ENCODE measurements at places on chromosomes 1 and 21.

GRCh38 chr1:29836651-29837646, 600.6 kb downstream of the PTPRU start:
- DNase-seq = no peak

- no peak for DNase-seq
These were observed 34.5 kb downstream of the LRRN2 start for GRCh38 chr1:204650911-204651570.

DNA sequence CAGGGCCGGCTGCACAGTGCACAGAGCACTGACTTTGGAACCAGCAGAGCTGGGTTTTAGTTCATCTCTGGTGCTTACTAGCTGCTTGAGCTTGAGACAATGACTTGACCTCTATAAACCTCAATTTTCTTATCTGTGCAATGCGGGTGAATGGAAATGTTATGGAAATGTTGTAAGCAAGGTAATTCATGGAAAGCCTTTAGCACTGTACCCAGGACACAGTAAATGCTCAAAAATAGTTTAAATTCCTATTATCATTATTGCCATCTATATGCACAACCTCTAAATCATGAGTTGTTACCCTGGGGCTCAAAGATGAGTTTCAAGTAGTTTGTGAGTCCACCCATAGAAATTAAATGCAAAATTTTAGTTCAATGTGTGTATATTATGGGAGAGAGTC, 99.5 kb downstream of the CSMD2 start:
- DNase-seq = no peak

DNA sequence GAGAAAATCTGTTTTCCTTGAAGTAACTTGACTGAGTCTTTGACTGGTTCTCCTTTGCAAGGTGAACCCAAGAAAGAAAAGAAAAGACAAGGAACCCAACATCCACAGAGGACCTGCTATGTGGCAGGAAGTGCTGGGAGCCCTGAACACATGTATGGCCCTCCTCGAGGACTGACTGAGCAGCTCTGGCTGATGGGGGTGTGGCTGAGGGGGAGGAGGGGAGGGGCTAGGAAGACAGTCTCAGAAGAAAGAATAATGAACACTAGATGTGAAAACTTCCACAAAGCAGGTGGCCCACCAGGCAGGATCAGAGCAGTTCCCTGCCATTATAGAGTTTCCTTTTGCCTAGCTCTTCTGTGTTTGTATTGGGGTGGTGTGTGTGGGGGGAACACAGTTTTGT, 26.1 kb downstream of the NENF start:
- no peak for DNase-seq

DNA sequence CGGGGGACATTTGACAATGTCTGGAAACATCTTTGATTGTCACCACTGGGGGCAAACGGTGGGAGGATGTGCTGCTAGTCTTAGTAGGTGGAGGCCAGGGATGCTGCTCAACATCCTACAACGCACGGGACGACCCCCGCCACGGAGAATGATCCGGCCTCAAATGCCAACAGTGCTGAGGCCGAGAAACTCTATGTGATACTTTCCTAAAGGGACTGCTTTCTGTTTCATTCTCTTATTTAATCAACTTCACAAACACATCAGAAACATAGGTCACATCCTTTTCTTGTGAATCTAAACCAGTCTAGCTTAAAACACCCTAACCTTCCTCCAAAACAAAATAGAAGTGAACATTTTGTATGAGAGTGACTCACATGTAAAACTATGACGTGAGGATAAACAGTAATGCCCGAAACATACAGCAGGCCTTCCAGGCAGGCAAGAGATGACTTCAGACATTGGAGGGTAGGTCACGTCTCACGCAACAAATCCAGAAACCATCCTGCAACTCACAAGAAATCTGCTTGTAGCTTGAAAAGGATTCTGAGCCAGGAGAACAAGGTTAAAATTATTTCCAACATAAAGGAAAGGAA, 37.2 kb upstream of the ETS2 start:
- no peak for DNase-seq

- DNase-seq = no peak
These were observed 16.6 kb downstream of the NPL start for GRCh38 chr1:182806015-182806678.

DNA sequence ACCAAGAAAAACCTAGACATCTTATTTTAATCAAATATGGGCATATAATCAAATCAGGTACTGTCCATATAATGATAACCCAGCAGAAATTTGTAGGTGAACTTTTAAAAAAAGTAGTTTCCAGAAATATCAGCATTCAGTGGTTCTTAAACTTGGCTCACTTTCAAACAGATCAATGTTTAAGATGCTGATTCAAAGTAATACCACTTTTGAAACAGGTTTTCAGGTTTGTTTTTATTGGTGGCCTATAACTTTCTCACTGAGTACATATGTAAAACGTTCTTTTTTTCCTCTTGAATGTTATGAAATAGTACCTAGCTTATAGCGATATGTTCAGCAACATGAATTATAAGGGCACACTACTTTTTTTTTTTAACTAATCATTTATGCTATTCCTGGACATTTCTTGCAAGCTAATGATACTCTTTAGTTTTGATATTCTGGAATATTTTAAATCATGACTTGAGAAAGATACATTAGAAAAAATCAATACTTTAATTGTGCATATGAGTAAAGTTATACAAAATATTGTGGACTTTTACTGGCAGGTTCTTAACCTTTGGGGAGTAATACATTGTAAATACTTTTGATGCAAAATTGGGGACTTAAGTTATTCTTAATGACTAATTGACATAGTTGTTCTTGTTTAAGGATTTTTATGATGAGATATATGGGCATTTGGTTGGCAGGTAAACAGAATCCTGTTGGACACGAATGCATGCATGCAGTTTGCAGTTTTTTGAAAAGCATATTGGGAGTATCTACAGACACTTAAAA, 3.0 kb downstream of the NFIA start:
- no peak for DNase-seq

GRCh38 chr21:29193072-29193471, 62.6 kb downstream of the MAP3K7CL start:
- no peak for DNase-seq

GRCh38 chr1:29383746-29384371, 147.5 kb downstream of the PTPRU start:
- no peak for DNase-seq

DNA sequence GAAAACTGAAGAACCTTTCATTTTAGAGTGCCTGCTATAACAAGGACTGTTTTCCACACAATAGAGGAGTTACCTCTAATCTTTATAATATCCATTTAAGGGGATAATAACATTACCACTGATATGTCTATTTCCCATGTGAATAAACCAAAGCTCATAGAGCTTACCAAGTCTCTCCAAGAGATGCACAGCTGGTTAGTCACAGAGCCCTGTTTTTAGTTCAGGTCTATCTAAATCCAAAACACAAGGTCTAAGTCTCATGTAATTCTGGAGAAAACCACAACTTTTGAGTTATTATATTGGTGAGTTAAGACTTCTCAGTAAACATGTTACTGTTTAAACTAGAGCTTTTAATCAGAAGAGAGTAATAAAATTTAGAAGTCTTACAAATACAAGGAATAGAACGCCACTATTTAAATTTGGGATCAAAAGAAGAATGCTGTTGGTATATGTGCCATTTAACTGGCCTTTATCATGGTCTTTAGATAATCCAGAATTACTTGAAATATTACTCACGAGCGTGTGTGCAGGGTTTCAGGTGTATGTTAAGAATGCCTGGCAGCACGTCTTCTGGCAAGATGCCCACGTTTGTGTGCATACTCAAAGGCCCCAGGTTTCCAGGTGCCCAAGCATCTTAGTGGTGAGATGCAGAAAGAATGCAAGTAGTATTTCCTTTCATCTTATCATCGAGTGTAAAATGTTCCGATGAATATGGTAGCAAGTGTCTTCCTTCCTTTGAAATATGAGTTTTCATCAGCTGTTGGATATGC, 190.6 kb downstream of the FMN2 start:
- no peak for DNase-seq

- no peak for DNase-seq
These were observed 17.4 kb upstream of the KCNAB2 start for GRCh38 chr1:6028042-6028850.

DNA sequence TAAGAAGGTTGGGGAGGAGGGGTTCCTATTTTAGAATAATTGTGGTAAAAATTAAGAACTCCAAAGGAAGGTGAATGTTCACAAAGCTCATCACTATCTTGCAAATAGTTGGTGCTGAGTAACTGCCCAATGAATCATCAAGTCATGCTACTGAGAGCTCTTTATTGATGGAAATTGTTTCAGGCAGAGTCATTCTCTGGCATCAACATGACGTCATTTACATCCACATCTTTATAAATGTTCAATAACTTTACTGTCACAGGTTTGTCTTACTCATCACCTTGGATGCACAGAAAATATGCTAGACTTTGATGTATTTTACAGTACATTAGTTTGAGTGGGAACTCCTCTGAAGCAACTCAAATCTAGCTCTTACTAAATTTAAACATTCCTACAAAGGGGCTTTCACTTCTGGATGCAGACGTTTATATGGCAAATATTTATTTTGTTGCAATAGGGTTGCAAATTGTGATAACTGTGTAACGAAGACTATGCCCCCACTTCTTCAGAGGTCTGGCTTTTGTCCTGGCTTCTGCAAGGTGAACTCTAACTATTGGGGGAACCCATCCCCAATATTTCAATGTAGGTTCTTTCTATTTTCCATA, 273.7 kb upstream of the AJAP1 start:
- no peak for DNase-seq

DNA sequence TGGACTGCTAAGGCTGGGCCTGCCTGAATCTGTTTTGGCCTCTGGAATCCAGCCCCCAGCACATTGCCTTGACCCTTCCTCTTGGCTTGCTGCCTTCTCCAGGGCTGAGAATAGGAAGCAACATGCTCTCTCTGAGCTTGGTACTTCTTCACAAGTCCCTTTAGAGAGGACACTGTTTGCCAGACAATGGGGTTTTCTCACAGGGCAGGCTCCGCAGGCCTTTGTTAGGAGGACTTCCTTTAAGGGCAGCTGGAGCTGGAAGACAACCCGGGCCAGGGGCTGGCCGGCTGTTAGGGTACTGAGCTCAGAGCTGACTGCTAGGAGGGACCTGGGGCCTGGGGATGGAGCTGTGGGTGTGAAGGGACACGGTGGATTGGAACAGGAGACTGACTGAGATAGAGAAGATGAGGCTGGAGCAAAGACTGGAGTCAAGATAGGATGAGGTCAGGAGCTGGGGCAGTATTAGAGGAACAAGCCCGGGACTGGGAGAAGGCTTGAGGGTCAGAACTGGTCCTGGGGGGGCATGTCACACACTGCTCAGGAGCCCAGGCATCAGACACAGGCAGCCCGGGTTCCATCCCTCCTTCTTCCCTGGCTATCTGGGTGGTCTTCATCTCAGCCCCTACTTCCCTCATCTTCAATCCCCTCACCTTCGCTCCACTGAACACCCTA, 5.4 kb upstream of the ALPL start:
- DNase-seq = no peak

DNA sequence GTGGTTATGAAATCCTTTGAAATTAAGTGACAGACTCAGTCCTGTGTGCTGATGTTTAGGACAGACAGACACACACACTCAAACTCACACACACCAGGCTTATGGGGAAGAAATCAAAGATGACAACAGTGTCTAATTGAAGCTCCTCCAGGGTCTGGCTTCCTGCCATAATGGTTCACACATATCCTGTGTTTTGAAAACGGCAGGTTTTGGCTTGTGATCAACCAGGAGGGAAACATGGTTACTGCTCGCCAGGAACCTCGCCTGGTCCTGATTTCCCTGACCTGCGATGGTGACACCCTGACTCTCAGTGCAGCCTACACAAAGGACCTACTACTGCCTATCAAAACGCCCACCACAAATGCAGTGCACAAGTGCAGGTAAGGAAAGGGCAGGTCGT, 4.6 kb downstream of the MTARC1 start:
- DNase-seq = no peak

DNA sequence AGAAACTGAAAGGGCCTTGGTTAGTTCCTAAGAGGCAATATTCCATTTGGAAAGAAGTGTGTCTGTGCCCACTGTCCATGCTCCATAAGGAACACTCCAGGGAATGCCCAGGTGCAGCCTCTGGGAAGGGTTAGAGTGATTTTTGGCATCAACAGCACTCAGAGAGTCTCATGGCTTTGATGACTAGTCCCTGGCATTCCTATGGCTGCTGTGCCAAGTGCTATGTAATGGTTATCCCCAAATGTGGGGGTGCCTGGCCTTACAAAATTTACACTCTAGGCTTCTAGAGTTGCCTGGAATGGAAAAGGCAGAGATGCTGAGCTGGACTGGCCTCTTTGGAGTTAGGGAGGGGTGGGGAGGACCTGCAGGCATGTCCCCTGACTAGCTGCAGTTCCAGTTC, 75.0 kb upstream of the BCAR3 start:
- DNase-seq = no peak

DNA sequence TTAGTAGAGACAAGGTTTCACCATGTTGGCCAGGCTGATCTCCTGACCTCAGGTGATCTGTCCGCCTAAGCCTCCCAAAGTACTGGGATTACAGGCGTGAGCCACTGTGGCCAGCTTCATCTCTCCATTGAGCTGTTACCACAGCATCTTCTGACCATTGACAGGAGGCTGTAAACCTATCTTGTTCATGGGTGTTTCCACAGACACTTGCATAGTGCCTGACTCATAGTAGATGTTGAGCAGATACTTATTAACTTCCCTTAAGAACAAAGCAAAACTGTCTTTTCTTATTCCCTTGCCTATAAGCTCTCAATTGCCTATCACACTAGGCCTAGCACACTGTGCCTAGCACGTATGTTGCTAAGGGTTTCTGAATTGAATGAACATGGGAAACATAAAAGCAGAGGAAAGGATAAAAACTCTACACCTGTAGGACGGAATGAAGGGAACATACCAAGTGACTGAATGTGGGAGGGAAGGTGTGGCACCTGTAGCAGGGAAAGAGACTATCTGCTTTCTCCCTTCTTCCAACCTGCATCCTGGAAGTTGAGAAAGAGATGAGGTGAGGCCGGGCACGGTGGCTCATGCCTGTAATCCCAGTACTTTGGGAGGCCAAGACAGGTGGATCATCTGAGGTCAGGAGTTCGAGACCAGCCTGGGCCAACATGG, 1.2 kb upstream of the C1orf54 start:
- DNase-seq = no peak

DNA sequence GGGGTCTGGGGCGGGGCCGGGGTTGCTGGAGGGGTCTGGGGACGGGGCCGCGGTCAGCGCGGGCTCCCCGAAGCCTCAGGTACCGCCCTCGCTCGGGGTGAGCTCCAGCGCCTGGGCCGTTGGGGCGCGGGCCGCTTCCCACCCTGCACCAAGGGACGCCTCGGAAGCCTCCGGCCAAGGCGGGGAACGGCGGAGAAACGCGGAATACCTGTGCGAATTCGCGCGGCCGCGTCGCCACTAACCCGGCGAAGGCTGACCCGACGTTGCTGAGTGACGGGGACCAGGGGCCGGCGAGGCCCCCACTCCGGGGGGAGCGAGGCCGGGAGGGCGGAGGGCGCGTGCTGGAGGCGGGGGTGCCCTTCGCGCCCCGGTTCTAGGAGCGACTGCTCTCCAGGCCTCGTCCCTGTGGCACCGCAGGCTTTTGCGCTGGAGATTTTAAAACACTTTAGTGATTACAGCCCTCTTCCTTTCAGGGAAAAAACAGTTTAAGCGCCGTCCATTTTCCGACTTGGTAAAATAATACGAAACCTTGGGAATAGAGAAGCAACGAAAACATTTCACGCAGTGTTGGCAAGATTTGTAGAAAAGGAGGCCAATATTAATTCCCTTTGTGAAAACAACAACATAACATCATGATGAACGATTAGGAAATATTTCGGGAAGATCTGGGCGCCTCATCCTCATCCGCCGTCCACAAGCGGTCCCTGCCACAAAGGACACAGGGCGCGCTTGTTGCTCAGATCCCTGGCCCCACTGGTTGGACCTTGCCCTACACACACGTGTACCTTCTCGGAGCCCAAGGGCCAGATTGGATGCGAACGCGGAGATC, 971 bp upstream of the GNG4 start:
- DNase-seq = no peak

GRCh38 chr1:68594851-68595250, 98.0 kb upstream of the DEPDC1 start:
- no peak for DNase-seq

All from hypothalamus (tissue), 51 donors.